ENCODE measurements at places on chromosomes 1 and 21. TPM values are rescaled to one million over a fixed set of nuclear protein-coding genes. Genes with fewer than 3 reads are reported as not detected.

The LAX1 gene
- 0.27 TPM for polyA plus RNA-seq

The TNFRSF1B gene
- polyA plus RNA-seq: 16.3 TPM

DNA sequence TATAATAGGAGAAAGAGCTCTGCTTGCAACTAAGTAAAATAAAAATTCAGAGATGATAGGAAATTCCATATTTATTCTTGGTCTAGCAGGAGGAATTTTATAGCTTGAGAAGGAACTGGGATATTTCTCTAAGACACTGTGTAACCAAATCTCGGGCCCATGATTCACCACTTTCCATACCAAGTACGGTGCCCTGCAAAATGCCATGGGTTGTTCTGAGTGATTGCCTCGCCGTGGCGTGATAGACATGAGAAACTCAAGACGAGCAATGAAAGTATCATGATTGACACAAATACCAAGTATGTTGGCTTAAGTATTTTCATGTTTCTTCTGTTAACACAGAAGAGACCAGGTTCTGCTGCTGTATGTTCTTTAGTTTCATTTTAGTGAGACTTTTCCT lies 167.2 kb downstream of the LMO4 start:
- H3K4me1 ChIP-seq: no peaks in the 10 kb centered on the region
- no peak overlapping the region for H3K27ac ChIP-seq
- no peaks in the 10 kb centered on the region for H3K27me3 ChIP-seq
- no peak overlapping the region for H3K4me3 ChIP-seq

GRCh38 chr1:63454269-63454668 lies 68.8 kb downstream of the ITGB3BP start:
- no peaks in the 10 kb centered on the region for H3K36me3 ChIP-seq
- H3K27me3 ChIP-seq: no peaks in the 10 kb centered on the region
- no peaks in the 10 kb centered on the region for H3K4me1 ChIP-seq
- no peak overlapping the region for H3K27ac ChIP-seq
- H3K4me3 ChIP-seq: no peak overlapping the region
